Left ventricle myocardium superior (tissue), 1 donor: ENCODE measurements at places on chromosomes 11 and 22. TPM values are rescaled to one million over a fixed set of nuclear protein-coding genes. Genes with fewer than 3 reads are reported as not detected.
A peak's percentile ranks its signal among the peaks of the same experiment; 100 is the strongest.

GRCh38 chr22:48567213-48567975 lies 1260.3 kb downstream of the BRD1 start:
- DNase-seq: peak; percentile 16

DNA sequence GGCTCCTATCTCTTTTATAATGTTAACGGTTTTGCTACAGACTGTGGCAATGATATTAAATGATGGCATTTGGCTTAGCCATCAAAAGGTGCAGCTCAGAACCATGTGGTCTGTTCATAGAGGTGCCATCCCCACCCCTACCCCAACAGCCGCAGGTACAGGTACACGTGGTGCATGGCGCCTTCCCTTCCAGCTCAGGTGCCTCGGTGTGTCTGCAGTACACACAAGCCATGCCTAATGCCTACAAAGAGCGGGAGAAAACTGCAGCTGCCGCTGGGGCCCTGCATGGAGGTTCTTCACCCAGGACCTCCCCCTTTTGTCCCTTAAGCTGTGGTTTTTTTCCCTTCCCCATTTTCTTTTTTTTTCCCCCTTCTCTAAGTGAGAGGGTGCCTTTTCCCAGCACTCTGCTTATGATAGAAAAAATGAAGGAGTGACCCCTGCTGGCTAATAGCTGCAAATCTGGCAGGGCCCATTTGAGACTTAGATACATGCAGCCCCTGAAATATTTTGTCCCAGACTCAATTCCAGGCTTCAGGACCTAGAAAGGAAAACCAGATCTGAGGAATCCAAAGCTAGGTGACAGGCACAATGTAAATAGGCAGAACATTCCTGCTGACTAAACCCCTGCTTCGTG lies 6.5 kb downstream of the OR52M1 start:
- DNase-seq: no peak

- DNase-seq: no peak
These were observed 11.6 kb downstream of the SREBF2 start for GRCh38 chr22:41844513-41844912.

DNA sequence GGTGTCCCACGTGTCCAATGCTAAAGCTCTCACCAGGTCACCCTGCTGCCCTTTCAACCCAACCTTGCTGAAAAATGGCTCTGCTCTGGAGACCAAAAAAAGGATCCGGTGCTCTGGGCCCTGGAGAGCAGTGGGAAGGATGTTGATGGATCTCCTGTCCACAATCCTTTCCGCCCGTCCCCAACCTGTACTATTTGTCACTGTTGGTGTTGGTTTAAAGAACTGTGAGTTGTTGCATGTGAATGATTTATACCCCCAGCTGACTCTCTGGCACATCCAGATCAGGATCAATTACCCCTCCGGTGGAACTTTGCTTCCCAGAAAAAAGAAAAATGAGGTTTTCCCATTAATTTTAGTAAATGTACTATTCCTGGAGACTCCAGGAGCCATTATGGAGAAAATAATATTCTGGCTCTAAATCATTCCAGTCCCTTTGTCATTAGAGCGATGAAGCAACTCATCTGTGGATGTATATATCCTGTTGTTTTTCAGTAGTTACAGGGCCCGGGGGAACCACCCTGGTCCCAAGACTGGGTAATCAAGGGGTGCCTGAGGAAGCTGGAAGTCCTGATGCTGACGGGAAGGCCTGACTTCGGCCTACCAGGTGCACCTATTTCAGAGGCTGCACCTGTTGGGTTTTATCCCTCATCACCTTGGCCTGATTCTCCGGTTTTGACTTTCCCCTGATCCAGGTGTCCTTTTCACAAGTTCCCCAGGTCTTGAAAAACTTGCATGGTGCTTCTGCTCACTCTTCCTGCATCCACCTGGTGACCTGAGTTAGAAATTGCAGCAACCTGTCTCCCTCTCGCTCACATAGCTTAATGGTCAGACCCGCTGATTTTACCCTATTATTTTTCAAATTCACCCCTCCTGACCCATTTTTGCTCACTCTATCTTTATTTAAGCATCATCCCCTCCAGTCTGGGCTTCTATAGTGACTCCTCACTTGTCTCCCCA lies 209.2 kb upstream of the SEZ6L start:
- no peak for DNase-seq

DNA sequence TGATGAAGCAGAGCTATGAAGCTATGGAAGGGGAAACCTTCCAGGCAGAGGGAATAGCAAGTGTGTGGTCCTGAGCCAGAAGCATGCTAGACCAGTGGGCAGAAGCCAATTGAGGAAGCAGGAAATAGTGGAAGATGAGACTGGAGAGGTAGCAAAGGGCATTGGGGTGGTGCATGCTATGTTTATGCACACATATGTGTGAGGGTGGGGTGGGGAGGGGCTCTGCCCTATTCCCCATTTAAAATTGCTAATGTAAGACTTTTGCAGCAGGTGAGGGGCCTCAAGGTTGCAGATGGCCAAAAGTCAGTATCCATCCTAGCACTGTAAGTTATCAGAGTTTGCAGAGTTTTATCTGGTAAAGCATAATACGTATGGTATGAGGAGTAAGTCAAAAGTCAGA lies 626.6 kb upstream of the KIRREL3 start:
- no peak for DNase-seq

GRCh38 chr11:112583261-112583893 lies 322.7 kb upstream of the PLET1 start:
- no peak for DNase-seq

DNA sequence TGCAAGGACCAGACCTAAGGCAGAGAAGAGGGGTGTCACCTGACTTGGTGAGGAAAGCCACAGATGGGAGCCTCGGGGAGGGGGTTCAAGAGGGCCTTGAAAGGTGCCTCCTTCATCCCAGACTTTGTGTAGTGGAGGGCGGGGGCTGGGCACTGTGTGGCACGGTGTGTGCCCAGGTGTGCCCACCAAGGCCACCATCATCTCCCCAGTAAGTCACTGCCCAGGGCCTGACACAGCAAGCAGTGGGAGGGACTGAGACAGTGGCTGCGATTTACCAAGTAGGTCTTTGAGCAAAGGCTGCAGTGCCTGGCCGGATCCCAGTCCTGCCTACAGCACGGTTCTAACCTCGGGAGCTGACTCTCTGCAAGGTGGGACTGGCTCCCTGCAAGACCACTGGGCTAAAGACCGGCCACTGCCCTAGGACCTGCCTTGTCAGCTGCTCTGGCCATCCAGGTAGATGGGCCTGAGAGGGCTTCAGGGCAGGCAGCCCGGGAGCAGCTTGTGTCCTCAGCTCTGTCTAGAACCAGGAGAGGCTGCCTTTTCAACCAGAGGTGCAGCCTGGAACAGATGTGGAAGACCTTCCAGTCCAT lies 1.4 kb downstream of the OSM start:
- no peak for DNase-seq

- no peak for DNase-seq
These were observed 12.0 kb downstream of the UPK3A start for GRCh38 chr22:45296628-45297297.

The FZD4 gene
- total RNA-seq: 28.8 TPM

The TRPM5 gene
- total RNA-seq: not detected

The IGF2 gene
- 88.2 TPM for total RNA-seq

The OR56A1 gene
- not detected for total RNA-seq

The KRTAP5-8 gene
- not detected for total RNA-seq

The MUC5AC gene
- total RNA-seq: not detected

The KCNJ1 gene
- 0.07 TPM for total RNA-seq

The BLID gene
- total RNA-seq: not detected
